ENCODE measurements at places on chromosomes 7 and 10. TPM values are rescaled to one million over a fixed set of nuclear protein-coding genes. Genes with fewer than 3 reads are reported as not detected.

DNA sequence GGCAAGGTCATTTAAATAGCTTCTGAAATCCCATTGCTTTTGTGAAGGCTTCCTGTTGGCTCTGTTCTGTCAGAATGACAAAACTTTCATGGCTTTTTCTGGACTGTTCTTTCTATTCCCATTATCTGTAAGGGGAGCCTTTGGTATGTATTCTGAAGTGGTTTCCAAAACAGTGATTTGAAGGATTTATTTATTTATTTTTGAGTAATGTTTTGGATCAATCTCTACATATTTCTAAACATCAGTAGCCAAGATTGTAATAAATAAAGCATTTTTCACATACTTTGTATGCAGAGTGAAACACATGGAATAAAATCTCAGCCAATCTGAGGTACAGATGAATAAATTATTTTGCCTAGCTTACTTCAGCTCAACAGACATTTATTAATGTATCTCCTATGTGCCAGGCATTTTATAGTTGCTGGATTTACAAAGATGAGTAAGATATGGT lies 121.1 kb downstream of the BBS9 start:
- no peak for DNase-seq
- no peaks in the 10 kb centered on the region for H3K27me3 ChIP-seq
- H3K27ac ChIP-seq = no peak overlapping the region
- H3K4me1 ChIP-seq = no peaks in the 10 kb centered on the region
- no peak overlapping the region for H3K4me3 ChIP-seq
- H3K36me3 ChIP-seq = no peaks in the 10 kb centered on the region

DNA sequence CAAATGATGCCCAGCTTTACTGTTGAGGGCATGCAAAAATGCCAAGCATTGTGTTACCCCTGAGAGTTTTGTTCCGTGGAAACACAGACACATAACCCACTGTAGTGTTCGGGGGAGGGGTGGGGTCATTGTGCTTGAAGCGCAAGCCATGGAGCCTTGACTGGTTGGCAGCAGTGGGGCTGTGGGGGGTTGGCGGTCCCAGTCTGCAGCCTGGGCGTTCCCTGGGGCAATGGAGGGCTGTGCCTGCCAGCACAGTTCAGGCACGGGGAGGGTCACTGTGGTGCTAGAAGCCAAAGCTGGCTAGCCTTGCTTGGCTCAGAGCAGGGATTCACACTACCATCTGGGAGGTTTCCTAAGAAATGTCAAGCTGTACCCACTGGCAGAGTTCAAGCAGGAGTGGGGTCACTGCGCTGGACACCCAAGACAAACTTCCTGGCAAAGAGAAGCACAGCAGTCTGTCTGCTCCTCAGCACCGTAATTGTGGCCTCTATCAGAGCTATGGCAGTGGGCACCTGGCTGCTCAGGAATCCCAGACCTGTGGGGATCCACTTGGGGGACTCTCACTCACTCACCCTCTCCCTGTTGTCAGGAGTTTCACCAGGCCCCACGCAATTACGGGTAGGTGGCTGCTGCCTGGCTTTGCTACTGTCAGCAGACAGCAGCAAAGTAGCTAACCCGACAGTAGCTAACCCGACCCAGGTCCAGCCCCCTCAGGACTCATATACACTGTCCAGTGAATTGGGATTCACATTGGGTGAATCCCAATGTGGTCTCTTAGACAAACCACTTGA lies 292.4 kb downstream of the ZWINT start:
- no peak overlapping the region for H3K27ac ChIP-seq
- no peak overlapping the region for H3K4me3 ChIP-seq
- no peaks in the 10 kb centered on the region for H3K4me1 ChIP-seq
- H3K27me3 ChIP-seq = no peaks in the 10 kb centered on the region
- H3K36me3 ChIP-seq = no peaks in the 10 kb centered on the region
- no peak for DNase-seq

- no peaks in the 10 kb centered on the region for H3K36me3 ChIP-seq
- no peak for DNase-seq
- H3K4me1 ChIP-seq = peaks cover 16% of the 10 kb centered on the region
- H3K27ac ChIP-seq = no peak overlapping the region
These were observed 56.7 kb downstream of the VSTM4 start for GRCh38 chr10:49058463-49059255.

DNA sequence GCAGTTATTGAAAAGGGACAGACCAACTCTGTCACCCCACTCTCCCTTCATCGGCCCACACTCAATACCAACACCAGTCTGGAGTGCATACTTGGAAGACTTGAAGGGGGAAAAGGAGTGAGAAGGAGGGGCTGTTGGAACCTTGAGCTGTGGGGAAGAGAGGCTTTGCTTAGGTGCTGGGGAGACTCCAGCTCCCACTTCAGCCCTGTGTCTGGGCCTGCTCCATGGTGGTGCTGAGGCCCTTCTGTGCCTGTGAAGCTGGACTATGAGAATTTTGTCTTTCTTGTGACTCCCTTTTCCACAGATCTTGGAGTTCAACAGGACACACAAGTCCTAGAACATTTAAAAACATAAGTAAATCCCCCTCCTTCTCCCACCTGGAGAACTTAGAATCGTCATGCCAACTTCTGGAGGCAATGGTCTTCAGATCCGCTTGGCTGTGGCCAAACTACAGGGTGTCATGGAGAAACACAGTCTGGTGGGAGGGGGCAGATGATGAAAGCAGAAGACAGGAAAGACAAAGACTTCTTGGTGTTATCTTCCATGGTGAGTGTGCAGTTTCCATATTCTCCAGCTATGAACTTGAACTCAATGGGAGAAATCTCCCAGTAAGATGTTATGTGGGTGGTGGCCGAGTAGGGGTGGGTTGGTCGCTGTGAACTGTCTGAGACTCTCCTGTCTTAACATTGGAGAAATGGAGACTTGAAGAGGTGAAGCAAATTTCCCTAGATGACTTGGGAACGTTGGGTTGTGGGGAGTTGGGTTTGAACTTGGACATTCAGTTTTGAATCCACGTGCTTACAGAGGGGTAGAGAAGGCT lies 18.4 kb upstream of the GIMAP8 start:
- DNase-seq = no peak
- no peak overlapping the region for H3K27ac ChIP-seq
- no peaks in the 10 kb centered on the region for H3K36me3 ChIP-seq
- H3K4me1 ChIP-seq = peaks cover 4% of the 10 kb centered on the region

- no peak overlapping the region for H3K27ac ChIP-seq
- H3K27me3 ChIP-seq = no peaks in the 10 kb centered on the region
- H3K36me3 ChIP-seq = no peaks in the 10 kb centered on the region
- H3K4me1 ChIP-seq = no peaks in the 10 kb centered on the region
These were observed 509.9 kb upstream of the GALNT17 start for GRCh38 chr7:70621954-70622600.

DNA sequence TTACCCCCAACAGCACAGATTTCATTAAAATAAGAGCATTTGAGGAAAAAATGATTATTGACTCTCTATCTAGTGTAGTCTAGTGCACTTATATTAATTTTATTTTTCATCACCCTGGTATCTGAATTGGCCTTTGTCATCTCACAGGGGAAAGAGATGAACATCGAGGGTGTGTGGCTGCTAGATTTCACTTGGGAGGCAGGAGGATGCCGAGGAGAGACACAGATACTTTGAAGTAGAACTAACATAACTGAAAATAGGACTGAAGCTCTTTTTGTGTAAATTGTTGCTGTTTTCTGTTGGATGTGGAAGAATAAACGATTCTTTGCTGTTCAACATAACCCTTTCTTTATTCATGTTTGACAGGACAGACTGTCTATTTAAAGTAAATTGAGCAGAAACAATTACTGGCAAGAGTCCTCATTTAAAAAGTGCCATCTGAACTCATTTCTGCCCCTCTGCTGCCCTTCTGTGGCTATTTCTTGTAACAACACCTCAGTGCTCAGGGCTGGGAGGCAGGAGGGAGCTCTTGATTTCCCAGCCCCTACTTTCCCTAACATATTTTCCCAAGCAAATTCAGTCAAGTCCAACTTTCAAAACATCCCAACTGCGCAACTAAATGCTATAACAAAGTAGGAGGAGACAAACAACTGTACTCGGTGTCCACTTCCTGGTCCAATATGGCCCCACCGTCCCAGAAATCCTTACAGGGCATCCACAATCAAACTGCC lies 15.6 kb downstream of the LYZL1 start:
- H3K4me1 ChIP-seq = no peaks in the 10 kb centered on the region
- peak overlapping the region; percentile 52 for H3K27ac ChIP-seq
- H3K27me3 ChIP-seq = no peaks in the 10 kb centered on the region

GRCh38 chr7:47482013-47482875 lies 99.7 kb downstream of the TNS3 start:
- no peaks in the 10 kb centered on the region for H3K27me3 ChIP-seq
- peaks cover 47% of the 10 kb centered on the region for H3K4me1 ChIP-seq
- DNase-seq = no peak
- H3K27ac ChIP-seq = peak overlapping the region; percentile 67
- no peaks in the 10 kb centered on the region for H3K36me3 ChIP-seq

- H3K27me3 ChIP-seq = no peaks in the 10 kb centered on the region
- no peaks in the 10 kb centered on the region for H3K4me1 ChIP-seq
- no peak for DNase-seq
- H3K36me3 ChIP-seq = no peaks in the 10 kb centered on the region
These were observed 75.7 kb downstream of the SPAG6 start for GRCh38 chr10:22420787-22421517.

DNA sequence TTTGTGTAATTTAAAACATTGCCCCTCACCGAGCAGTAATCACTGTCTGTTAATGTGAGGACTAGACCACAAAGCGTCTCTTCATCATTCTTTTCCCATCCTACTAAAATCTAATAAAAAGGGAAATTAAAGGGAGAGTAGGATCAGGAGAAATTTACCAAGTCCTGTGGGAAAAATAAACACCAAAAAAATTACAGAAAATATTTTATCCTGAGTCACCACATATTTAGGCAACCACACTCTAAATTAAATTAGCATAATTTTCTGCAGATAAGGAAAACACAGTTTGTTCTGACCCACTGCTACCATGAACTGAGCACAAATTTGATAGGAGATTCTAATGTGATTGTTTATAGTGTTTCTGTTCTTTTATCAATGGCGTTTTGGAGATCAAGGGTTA lies 49.3 kb downstream of the CCDC6 start:
- H3K4me3 ChIP-seq = no peak overlapping the region
- peaks cover 9% of the 10 kb centered on the region for H3K4me1 ChIP-seq
- no peak overlapping the region for H3K27ac ChIP-seq
- H3K27me3 ChIP-seq = no peaks in the 10 kb centered on the region

- DNase-seq = no peak
- H3K27me3 ChIP-seq = no peaks in the 10 kb centered on the region
- H3K4me1 ChIP-seq = no peaks in the 10 kb centered on the region
These were observed 275.5 kb downstream of the ABCA13 start for GRCh38 chr7:48446721-48447120.

- H3K27me3 ChIP-seq = no peaks in the 10 kb centered on the region
- no peak overlapping the region for H3K27ac ChIP-seq
- H3K4me1 ChIP-seq = no peaks in the 10 kb centered on the region
- no peaks in the 10 kb centered on the region for H3K36me3 ChIP-seq
- DNase-seq = no peak
These were observed 165.9 kb downstream of the AUTS2 start for GRCh38 chr7:69764147-69764546.

DNA sequence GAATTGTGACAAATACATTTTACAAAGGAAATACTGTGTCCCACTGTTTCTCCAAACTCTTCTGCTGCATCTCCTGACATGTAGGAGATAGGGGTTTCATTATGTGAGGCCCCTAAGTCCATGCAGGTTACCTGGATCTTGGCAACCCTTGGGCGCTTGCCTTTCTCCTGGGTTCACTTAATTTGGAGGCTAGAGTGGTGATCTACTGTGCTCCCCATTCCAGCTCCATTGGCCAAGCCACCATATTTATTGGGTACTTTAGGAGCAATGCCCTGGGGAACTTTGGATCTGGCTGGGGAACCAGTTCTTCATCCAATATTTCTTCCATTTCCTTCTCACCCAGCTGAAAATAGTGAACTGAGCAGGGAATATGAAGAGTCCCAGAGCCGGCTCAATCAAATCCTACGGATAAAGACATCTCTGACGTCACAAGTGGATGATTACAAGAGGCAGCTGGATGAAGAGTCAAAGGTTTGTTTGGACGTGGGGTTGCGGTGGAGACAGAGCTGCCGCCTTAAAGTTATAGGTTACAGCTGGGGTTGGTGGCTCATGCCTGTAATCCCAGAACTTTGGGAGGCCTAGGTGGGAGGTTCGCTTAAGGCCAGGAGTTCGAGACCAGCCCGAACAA lies 18.5 kb downstream of the MYH16 start:
- H3K4me1 ChIP-seq = no peaks in the 10 kb centered on the region
- no peaks in the 10 kb centered on the region for H3K36me3 ChIP-seq
- no peak overlapping the region for H3K27ac ChIP-seq
- DNase-seq = no peak
- H3K4me3 ChIP-seq = no peak overlapping the region
- no peaks in the 10 kb centered on the region for H3K27me3 ChIP-seq

- H3K27ac ChIP-seq = no peak overlapping the region
- no peak for DNase-seq
- no peaks in the 10 kb centered on the region for H3K27me3 ChIP-seq
These were observed 562.4 kb upstream of the C7orf33 start for GRCh38 chr7:148028165-148028564.

DNA sequence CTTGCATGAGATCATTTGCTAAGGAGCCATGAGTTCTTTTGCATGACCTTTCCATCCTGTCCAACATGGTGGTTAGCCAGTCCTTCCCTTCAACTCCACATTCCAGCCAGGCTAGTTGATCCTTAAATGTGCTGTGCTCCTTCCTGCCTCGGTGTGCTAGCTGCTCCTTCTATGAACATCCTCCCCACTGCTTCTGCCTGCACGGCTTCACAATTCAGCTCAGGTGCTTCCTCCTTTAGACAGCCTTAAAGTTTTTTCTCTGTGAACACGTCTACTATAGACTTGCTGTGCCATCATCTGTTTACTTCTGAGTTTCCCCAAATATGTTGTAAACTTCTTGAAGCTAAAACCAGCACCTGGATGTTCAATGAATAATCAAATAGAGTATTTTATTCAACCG lies 95.5 kb downstream of the OTUD1 start:
- no peak overlapping the region for H3K4me3 ChIP-seq
- no peak overlapping the region for H3K27ac ChIP-seq
- H3K27me3 ChIP-seq = no peaks in the 10 kb centered on the region
- no peaks in the 10 kb centered on the region for H3K4me1 ChIP-seq
- DNase-seq = no peak

DNA sequence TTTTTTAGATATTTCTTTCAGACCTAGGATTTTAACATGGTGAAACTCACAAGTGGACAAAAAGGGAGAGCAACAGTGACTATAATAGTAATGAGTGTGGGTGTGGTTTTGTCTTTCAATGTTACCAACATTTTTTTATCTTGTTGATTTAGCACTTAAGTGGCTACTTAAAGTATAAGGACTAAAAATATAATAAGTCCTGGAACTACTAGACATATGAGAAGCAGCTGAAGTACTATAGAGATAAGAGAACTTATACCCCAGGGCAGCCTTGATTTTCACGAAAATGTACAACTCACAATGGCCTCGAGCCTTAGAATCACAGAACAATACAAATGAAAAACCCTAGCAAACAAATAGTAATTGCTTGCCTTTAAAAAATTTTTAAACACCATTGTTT lies 1151.8 kb downstream of the TYW1 start:
- H3K36me3 ChIP-seq = no peaks in the 10 kb centered on the region
- H3K27ac ChIP-seq = no peak overlapping the region
- no peaks in the 10 kb centered on the region for H3K4me1 ChIP-seq

- H3K27me3 ChIP-seq = no peaks in the 10 kb centered on the region
- peak overlapping the region; percentile 84 for H3K4me3 ChIP-seq
- no peak for DNase-seq
- H3K36me3 ChIP-seq = no peaks in the 10 kb centered on the region
- peak overlapping the region; percentile 57 for H3K27ac ChIP-seq
These were observed 3.0 kb upstream of the NRP1 start for GRCh38 chr10:33337326-33337957.

Gene DDC
- not detected for total RNA-seq

Gene ANKRD30A
- not detected for total RNA-seq

Gene DENND2A
- total RNA-seq = 25.9 TPM

Gene RBM28
- total RNA-seq = 25.1 TPM

Gene HOXA7
- 8.7 TPM for total RNA-seq

Gene RABGEF1
- 34.8 TPM for total RNA-seq

Gene PITX3
- not detected for total RNA-seq

Gene PIK3CG
- 8.4 TPM for total RNA-seq

Gene CYP3A5
- 42.9 TPM for total RNA-seq
